ENCODE measurements at places on chromosomes 1 and 21.

- no peak for DNase-seq
These were observed 4.8 kb downstream of the MYBPH start for GRCh38 chr1:203170625-203171330.

- no peak for DNase-seq
These were observed 3.3 kb upstream of the BRWD1 start for GRCh38 chr21:39316729-39317128.

DNA sequence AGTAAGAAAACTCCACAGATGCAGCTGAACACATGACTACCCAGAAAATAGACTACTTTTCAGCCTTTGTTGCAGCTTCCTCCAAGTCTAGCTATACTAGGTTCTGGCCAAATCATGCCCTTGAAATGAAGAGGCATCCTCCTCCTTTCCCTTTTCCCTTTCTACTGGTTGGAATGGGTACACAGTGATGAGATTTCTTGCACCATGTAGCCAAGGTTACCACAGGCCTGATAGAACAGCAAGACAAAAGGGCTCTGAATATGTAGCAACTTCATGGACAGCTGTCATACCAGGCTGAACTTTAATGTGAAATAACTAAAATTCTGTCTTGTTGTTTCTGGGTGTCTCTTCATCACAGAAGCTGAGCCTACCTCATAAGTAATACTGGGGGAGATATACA lies 146.5 kb downstream of the PDE4B start:
- no peak for DNase-seq

DNA sequence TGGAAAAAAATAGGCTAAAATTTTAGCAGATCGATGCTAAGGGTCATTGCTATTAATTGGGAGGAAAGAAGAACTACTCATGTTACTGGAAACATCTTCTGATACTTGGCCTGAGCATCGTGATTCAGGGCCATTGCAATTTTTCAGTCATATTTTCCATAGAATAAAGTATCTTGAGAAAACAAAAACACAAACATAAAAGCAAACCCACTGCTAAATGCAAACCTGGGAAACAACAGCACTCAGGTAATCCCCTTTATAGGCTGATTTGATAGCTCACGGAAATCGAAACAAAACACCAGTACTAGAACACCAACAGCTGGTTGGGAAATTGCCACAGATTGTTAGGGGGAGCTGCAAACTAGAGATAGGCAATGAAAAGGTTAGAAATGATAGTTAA lies 172.9 kb upstream of the ESRRG start:
- DNase-seq, result no peak

DNA sequence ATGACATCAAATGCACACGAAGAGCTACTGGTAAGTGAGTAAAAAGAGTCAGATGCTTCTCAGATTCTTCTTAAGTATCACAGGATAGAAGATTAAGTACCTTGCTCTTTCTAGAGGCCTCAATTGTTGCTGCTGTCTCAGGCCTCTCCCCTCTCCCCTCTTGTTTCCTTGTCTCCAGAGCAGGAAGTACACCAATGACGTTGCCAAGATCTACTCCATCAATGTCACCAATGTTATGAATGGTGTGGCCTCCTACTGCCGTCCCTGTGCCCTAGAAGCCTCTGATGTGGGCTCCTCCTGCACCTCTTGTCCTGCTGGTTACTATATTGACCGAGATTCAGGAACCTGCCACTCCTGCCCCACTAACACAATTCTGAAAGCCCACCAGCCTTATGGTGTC lies 21.3 kb upstream of the SARS1 start:
- no peak for DNase-seq

GRCh38 chr1:67294836-67295617 lies 12.6 kb upstream of the IL12RB2 start:
- no peak for DNase-seq

GRCh38 chr1:1628754-1629429 lies 3.1 kb upstream of the MMP23B start:
- DNase-seq, result no peak

- DNase-seq, result no peak
These were observed 9.3 kb downstream of the SPATA45 start for GRCh38 chr1:212838145-212838544.

GRCh38 chr1:35851132-35851869 lies 31.7 kb upstream of the AGO1 start:
- DNase-seq, result no peak

- no peak for DNase-seq
These were observed 3.3 kb upstream of the CASZ1 start for GRCh38 chr1:10799726-10800125.

GRCh38 chr1:41515131-41515678 lies 30.7 kb upstream of the EDN2 start:
- DNase-seq, result no peak

DNA sequence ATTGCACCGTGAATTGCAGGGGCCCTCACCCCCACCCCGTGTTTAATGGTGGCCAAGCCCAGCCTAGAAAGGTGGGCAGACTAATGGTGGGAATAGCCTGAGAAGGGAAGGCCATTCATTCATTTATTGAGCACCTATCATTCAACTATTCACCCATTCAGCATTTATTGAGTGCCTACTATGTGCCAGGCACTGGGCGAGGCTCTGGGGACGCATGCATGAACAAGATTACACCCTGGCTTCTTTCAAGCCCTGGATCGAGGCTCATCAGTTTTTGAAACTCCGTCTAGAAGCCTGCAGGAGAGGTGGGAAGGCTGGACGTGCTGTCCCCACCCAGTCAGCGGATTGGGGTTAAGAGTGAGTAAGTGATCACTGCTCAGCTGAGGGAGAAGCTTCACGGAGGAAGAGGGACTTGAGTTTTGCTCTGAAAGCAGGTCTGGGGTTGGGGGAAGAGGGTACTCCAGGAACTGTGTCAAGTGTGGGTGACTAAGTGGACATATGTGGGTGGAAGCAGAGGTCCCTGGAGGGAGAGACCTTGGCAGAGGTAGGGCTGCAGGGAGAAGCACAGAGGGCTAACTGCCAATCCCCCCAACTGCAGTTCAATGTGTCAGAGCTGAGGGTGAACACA lies 35.6 kb downstream of the MEF2D start:
- no peak for DNase-seq

- DNase-seq, result no peak
These were observed 432.3 kb downstream of the LRRIQ3 start for GRCh38 chr1:73765551-73766233.

- DNase-seq, result no peak
These were observed 192.1 kb downstream of the RHOU start for GRCh38 chr1:228927421-228927820.

DNA sequence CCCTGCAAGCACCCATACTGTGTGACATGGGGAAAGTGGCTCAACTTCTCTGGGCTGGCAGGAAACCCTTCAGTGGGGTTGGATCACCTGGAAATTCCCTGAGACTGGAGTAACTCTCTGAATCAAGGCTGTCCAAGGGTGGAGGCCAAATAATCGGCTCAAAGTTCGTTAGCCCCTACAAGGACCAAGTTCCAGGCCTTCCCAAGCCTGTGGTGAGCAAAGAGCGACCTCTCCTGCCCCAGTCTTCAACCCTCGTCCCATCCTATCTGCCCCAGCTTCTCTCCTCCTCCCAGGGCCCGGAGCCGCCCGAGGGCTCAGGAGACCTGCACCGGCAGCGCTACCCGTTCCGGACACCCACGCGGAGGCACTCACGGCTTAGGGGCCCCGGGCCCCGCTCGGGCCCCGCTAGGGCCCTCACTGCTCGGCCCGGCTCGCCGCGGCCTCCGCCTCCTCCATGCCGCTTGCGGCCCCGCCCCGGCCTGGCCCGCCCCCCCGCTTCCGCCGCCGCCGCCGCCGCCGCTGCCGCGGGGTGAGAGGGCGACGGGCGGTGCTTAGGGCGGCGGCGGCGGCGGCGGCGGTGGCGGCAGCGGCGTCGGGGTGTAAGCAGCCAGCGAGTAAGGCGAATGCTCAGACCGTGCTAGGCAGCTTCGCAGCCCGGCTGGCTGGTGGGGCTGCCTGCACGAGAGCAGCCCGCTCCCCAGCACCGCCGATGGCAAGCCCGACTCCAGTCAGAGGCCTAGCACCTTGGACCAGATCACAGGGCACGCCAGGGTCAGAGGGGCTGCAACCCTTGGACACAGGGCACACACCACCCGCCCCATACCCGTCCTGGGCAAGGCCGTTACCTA lies at the start of gene POMGNT1:
Gene POMGNT1 (minus strand): TSS at position 471 of the 848 bp plus-strand sequence. CDS start 613 bp downstream, outside the sequence.
- DNase-seq, result peak; percentile 41

DNA sequence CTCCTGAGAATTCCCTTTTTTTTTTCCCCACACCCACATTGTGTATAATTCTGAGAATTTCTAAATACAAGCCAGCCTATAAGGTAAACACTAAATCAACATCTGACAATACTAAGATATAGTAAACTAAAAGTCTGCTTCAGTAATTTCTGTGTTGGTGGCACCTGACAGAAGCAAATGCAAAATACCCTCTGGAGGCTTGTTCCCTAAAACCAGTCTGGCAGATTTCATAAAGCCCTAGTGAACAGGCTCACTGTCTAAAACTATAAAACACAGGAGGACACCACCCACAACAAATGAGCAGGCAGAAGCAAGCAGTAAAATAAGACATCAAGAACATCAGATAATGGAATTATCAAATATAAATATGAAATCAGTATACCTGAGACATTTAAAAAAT lies 11.5 kb downstream of the TRIM33 start:
- DNase-seq, result no peak

DNA sequence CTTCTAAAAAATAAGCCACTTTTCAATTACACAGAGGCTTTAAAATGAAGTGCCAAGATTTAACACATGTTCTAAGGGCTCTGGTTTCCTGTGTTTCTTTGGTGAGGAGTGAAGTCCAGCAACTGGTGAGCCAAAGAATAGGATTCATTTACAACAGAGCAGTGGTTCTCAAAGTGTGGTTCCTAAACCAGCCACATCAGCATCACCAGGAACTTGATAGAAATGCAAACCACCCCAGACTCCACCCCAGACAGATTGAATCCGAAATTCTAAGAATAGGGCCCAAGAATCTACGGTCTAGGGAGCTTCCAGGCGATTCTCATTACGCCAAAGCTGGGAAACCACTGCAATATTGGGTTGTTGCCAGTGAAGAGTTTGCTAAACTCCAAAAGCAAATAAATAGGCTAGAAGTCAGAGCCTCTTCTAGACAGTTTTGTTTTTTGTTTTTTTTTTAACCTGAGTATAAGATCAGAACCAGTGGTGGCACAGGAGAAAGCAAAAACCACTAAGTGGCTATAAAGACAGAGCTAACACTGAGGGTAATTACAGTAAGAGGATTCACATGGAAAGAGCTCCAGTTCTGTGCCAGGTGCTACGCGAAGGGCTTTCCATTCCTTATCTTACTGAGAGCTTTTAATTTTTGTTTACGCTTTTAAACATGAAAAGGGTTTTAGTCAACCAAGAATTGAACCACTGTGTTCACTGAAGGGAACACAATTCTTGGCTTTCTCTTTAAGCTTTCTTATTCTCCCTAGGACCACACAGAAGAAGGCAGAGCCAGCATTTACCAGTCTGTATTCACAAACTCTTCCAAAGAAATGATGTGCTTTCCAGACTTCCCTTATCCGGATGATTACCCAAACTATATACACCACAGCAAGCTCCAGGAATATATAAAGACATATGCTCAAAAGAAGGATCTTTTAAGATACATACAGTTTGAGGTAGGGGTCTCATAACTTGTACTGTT lies 42.4 kb upstream of the FMO2 start:
- no peak for DNase-seq

DNA sequence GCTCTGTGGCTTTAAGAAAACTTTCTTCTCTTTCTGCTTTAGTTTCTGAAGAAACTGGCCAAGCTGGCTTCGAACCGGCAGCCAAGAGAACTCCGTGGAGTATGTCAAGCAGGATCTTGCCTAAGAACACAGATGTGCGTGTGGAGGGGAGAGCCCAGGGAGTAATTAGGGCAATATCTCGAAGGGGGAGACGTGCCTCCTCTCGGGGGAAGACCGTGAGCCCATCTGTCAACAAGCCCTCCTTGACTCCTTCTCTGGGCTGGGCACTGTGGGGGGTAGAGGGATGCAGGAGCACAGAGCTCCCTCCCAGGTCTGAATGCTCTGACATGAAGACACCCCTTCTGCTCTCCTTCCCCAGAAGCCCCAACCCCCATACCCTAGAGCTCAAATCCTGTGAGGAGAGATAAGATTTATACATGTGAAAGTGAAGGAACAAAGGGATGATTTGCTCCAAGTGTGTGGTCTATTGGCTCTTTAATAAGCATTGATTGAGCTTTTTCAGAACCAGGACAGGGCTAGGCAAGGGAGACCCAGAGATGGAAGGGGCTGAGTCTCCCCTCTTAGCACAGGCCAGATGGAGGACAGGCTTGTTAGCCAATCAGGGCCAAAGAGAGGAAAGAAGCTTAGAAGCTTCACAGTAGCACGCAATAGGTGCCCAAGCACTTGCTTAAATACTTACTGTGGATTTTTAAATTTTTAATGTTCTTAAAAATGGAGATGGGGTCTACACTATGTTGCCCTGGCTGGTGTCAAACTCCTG lies 37.5 kb downstream of the EDN2 start:
- DNase-seq, result no peak

- no peak for DNase-seq
These were observed 10.2 kb upstream of the SLC19A2 start for GRCh38 chr1:169495916-169496315.

DNA sequence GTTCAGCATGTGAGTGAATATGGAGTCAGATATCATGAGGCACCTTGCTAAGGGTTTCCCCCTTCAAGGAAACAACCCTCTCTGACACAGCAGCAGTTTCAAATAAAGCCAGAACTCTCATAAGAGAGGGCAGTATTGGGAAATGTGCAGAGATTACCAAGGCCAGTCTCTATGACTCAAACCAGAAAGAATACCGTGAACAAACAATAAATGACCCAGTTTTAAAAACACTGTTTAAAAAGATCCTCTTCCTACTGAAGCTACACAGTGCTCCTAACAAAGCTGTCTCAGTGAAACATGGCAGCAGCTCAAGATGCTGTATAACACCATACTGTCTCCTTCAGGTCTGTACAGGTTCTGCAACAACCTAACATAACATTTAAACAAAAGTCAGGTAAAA lies 102.6 kb downstream of the KIAA0319L start:
- no peak for DNase-seq

GRCh38 chr1:147177611-147178380 lies 5.5 kb upstream of the PRKAB2 start:
- no peak for DNase-seq

- DNase-seq, result no peak
These were observed 64.5 kb upstream of the PRRC2C start for GRCh38 chr1:171420810-171421209.

DNA sequence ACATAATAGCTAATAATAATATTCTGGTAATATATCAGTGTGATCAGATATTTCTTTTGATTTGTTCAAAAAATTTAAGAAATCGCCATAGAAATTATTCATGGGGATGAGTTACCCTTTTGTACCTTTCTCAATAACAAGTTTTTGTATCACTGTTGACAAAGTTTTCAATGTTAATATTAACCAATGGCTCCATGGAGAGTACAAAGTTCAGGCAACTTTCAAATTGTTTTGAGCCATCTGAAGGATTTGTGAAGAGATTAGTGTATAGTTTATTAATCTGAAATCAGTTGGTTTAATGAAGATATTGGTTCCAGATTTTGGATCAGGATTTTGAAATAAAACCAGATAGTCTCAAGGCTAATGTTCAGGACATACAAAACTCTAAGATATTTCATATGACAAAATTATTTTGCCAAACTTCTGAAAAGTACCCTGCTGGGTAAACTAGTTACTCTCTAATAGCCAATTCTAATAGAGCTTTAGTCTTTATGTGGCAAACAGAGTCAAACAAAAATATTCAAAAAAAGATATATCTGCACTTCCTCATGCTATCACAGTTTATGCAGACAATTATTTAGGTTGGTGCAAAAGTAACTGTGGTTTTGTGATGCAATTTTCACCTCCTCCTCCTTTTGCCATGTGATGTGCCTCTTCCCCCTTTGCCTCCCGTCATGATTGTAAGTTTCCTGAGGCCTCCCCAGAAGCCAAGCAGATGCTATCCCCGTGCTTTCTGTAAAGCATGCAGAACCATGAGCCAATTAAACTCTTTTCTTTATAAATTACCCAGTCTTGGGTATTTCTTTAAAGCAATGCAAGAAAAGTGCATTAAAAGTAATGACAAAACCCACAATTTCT lies 1105.0 kb downstream of the PLA2G4A start:
- no peak for DNase-seq
